AG04449 (cell line): ENCODE measurements at places on chromosomes 5 and 9.

GRCh38 chr5:134070725-134071613 lies 43.5 kb upstream of the TCF7 start:
- DNase-seq: no peak

GRCh38 chr9:34996905-34997279 lies 7.3 kb downstream of the DNAJB5 start:
- no peak for DNase-seq

DNA sequence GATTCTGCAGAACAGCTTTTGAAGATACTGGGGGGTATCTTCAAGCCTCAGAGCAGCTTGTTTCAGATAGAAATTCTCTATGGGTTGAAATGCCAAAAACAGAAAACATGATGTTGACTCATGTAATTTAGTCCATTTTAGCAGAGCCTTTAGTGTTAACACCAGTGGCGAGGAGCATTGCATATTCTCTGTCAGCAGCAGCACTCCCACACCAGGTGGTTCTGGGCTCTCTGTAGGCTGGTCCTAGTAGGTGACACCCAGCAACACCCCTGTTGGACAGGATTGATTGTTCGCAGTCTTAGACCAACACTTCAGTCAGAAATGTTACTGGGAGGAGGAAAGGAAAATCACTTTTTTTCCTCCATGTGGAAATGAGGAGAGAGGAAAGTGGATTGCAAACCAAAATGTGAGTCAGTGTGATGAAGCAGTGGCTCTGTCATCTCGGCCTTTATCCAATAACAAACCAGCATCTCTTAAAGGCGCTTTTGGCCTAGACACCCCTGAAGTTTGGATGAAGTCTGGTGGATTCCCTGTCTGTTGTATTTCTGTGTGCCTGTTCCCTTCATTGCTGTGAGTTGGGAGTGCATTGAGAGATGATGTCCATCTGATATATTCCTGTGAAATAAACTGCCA lies 16.8 kb downstream of the SLC46A2 start:
- no peak for DNase-seq

GRCh38 chr5:66967102-66967501 lies 229.5 kb downstream of the CD180 start:
- DNase-seq: peak; percentile 66

DNA sequence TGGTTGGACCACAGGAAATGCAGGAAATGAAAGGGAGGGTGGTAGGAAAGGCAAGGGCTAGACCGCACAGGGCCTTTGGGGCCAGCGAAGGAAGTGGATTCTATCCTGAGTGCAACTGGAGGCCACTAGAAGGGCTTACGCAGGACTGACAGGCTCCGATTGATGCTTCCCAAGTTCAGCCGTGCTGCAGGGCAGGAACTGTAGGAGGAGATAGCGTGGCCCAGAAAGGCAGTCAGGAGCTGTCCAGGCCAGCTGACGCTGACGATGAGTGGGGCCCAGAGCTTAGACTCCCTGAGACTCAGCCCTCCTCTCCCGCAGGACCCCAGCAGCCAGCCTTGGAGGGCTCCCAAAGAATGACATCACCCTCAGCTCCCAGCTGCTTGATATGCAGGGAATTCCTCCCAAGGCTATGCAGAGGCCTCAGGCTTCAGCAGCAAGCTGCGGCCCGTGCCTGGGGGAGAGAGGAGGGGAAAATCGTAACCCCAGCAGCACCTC lies 48.8 kb downstream of the KCNIP1 start:
- peak; percentile 58 for DNase-seq

DNA sequence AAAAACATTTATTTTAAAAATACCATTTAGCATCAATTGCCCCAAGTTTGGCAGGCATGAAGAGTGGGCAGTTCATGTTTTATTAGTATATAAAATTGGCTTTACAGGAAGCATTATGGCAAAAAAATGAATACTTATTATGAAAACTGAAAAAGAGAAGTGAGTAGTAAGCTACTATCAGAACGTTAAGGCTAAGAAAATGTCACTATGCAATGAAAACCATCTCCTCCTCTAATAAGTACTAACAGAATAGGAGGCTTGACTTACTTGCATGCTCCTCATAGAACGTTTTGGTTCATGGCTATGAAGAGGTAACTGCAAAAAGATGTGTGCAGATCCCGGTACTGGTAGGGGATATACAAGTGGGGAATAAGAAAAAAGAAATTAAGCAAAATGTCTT lies 23.6 kb downstream of the TICAM2 start:
- DNase-seq: no peak

GRCh38 chr5:150780187-150780692 lies 1.7 kb downstream of the SMIM3 start:
- no peak for DNase-seq

- DNase-seq: no peak
Observed at GRCh38 chr5:33238826-33239695, 201.7 kb upstream of the TARS1 start.

- peak; percentile 5 for DNase-seq
Observed at GRCh38 chr5:180070756-180071530, 616 bp downstream of the RNF130 start.

DNA sequence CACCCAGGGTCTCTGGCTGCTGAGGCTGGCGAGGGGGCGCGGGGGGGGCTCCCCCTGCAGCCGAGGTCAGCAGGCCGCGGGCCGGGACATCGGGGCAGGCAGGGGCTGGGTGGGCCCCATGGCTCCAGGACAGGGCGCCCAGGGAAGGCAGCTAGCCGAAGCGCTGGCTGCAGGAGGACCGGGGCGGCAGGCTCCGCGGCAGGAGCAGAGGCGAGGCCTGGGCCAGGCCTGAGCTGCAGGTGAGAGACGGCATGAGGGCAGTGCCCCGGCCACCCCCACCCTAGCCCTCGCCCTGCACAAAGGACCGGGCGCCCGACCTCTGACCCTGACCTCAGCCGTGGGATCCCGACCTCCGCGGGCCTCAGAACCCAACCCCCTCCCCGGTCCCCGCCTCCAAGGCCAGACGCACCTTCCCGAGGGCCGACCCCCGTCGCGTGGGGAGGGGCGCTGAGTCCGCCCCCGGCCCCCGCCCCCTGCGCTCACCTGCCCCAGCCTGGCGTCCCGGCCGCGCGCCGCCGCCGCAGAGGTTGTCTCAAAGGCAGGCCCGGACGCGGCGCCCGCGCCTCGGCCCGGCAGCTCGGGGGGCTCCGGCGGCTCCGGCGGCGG lies 431 bp downstream of the RNF208 start:
- DNase-seq: no peak

GRCh38 chr9:88800329-88800682 lies 191.0 kb upstream of the S1PR3 start:
- no peak for DNase-seq

DNA sequence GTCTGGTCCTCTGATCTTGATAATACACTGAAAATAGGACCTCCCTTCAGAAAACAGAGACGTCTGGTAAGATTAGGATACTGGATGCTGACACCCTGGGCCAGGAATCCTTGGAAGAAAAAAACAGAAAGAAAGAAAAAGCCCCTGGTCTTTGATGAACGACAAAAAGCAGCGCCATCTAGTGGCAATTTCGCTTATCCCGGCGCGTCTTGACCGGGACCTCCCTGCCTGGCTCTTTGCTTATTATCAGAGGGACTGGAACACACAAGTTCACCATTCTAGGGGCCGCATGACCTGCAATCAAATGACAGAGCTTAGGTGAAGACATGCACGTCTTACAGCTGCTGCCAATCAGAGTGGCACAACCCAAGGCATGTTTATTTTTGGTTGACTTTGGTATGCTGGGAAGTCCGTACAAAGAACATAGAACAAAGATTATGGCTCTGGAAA lies 114.9 kb upstream of the NFIB start:
- no peak for DNase-seq

GRCh38 chr5:174852143-174852542 lies 127.8 kb downstream of the MSX2 start:
- no peak for DNase-seq

DNA sequence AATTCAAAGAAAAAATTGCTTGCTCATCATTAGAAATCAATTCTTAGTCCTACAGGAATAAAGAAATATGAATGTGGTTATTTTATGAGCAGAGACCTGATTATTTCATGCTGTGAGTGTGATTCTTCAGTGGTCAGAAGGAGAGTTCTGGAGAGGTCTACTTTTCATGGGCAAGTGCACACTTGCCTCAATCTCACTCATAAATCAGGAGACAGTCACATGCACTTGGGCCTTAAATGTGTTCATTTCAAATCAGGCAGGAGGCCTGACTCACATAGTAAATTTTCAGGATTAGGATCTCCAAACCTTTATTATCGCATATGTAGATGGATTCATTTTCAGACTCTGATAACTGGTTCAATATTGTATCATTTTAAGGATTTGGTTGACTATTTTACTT lies 323.2 kb upstream of the CCNH start:
- DNase-seq: no peak

DNA sequence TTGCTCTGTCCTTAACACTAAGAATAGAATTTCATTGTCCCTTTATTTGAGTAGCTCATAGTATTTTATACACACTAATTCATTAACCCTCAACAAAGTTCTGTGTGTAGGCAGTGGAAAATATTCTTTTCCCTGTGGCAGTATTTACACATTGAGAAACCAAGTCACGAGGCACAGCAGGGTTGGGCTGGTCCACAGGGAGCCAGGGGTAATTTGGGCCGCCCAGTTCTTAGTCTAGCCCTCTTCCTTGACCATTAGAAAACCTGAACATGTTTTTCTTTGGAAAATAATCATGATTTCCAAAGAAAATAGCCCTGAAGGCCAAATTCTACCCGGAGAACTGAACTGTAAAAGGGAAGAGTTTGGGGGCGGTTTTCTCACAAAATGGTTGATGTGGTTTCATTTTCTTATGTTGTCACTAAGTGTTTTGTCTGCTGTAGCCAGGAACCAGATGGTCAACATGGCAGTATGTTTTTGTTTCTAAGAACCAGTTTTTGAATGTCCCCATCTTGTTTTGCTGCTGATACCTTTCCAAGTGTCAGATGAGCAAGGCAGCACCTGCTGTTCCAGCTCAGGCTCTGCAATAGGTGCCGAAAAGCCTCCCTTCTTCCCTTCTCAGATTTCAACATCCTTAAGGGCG lies 29.6 kb downstream of the ARHGEF28 start:
- DNase-seq: no peak

- DNase-seq: no peak
Observed at GRCh38 chr5:87404359-87404758, 8.4 kb downstream of the CCNH start.

DNA sequence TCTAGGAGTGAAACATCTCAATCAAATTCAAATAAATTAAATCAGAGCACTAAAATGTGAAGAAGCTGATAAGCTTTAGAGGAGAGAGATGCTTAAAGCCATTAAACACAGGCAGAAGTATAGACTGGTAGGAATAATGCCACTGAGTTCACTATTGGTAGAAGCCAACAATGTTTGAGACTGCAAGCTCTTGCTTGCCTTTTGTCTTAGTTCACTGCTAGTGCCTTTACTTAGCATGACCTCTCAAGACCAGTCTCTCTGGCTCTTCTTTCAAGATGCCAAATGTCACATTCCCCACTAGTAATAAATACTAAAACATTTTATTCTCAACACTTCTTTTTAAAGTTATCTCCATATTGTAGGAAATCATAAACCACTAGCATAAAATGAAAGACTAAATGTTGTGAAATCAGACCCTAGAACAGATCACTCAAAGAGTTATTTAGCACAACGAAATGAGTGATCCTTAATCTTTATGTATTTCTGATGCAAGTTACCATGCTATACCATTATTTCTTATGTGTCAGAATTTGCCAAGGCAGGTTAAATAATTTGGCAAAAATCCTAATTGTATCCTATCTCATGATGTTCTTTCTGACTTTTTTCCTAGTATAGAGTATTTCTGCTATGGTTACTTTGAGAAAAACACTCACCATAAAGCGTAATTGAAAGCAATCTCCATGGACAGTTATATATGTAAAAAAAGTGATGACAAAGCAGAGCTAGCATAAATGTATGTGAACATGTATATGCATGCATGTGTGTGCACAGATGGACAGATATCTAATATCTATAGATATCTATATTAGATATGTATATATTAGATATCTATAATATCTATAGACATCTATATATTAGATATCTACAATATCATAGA lies 57.5 kb downstream of the PJA2 start:
- no peak for DNase-seq

GRCh38 chr5:168422431-168422830 lies 63.8 kb upstream of the RARS1 start:
- no peak for DNase-seq
